ENCODE measurements at places on chromosomes 11 and 22.

GRCh38 chr11:44673688-44674087, 53.1 kb upstream of the TSPAN18 start:
- DNase-seq: no peak

GRCh38 chr11:73225001-73225686, 7.1 kb downstream of the P2RY2 start:
- DNase-seq: no peak

DNA sequence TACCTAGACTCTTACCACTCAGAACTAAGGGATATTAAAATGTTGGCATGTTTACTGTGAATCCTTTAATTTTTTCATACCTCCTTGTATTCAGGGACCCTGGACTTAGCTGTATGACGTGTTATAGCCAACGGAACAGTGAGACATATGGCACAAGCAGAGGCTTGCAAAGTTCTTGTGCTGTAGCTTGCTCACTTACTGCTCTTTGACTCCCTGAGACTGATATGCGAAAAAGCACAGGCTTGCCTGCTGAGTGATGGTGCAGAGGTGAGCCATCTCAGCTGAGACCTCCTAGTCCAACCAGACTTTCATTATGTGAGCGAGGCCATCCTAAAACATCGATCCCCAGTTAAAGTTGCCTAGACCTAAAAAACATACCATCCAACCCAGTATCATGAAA, 811.0 kb downstream of the METTL15 start:
- DNase-seq: no peak

DNA sequence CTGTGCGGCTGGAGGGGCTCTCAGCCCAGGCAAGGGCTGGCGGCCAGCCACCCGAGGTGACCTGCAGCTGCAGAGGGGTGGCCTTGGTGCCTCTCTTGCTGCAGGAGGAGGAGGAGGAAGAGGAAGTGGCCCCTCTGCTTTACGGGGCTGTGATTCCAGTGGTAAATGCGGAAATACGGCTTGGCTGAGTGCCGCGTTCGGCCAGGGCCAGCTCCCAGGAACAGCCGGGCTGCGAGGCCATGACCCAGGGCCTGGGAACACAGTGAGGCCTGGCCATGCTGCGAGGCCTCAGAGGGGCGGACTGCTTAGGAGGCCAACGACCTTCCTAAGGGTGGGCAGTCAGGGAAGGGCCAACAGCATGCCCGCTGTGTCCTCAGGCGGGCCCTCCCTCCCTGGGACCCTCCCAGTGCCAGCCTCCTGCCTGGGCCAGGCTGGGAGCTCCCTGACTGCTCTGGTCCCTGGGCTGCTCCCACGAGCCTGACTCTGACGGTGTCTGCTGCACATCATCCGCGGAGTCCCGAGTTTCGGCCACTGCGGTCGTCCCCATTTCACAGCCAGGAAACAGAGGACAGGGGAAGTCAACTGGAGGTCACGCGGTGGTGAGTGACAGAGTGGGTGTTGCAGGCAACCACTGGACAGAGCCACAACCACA, 20.8 kb upstream of the PPARA start:
- no peak for DNase-seq

- DNase-seq: no peak
These were observed 207.9 kb upstream of the BLID start for GRCh38 chr11:122323754-122324421.

GRCh38 chr11:62911137-62912130, 9.7 kb downstream of the CHRM1 start:
- DNase-seq: no peak
